ENCODE measurements at places on chromosomes 2 and 18. TPM values are rescaled to one million over a fixed set of nuclear protein-coding genes. Genes with fewer than 3 reads are reported as not detected.

Gene CCDC102B
- polyA plus RNA-seq: 2.0 TPM

Gene ASIC4
- polyA plus RNA-seq: 0.05 TPM

Gene CFC1
- polyA plus RNA-seq: not detected

Gene FIGN
- polyA plus RNA-seq: 0.74 TPM

Gene MOGAT1
- not detected for polyA plus RNA-seq
